ENCODE measurements at places on chromosomes 2 and 18.

GRCh38 chr2:5504756-5505155 lies 187.4 kb upstream of the SOX11 start:
- no peak for DNase-seq

GRCh38 chr2:55165626-55166025 lies 66.5 kb downstream of the CLHC1 start:
- DNase-seq: no peak

DNA sequence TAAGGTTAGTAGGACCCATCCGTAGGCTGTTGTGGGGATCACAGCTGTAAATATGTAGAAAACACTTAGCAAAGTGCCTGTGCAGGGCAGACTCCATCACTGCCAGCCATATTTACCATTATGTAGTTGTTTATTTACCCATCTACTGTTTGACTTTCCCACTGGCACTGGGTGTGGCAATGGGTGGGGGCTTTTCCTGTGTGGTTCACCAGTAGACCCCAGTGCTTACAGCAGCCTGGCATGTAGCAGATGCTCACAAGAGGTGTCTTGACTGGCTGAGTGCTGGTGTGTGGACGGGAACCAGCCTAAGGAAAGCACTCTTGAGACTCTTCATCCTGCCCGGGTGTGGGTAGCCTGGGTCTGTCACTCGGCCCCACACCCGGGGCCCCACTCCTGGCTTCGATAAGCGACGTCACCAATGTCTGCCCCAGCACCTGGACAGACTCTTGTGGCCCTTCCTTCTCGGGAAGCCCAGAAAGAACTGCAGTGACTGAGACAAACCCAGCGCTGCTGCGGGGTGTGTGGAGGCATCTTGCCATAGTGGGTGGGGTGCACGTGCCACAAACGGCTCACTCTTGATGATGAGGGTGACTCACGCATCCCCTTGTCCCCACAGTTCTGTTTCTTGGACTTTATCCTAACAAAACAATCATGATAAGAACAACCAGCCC lies 78.3 kb downstream of the HDAC4 start:
- no peak for DNase-seq

- no peak for DNase-seq
These were observed 81.7 kb downstream of the FEZ2 start for GRCh38 chr2:36516136-36516870.
